ENCODE measurements at places on chromosomes 1 and 21. TPM values are rescaled to one million over a fixed set of nuclear protein-coding genes. Genes with fewer than 3 reads are reported as not detected.
A peak's percentile ranks its signal among the peaks of the same experiment; 100 is the strongest.

GRCh38 chr1:170215072-170215885 is 69.5 kb downstream of the NTMT2 start:
- H3K27me3 ChIP-seq, result no peaks in the 10 kb centered on the region
- H3K4me1 ChIP-seq, result no peaks in the 10 kb centered on the region

DNA sequence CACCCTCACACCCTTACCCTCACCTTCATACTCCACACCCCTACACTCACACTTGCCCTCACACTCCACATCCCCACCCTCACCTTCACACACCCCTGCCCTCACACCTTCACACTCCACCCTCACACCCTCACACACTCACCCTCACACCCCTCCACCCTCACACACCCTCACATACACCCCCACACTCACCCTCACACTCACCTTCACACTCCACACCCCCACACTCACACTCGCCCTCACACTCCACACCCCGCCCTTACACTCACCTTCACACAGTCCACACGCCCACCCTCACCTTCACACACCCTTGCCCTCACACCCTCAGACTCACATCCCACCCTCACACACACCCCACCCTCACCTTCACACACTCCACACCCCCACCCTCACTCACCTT is 43.6 kb upstream of the EDN2 start:
- no peaks in the 10 kb centered on the region for H3K27me3 ChIP-seq
- DNase-seq, result no peak
- H3K27ac ChIP-seq, result no peak overlapping the region
- no peaks in the 10 kb centered on the region for H3K4me1 ChIP-seq
- H3K36me3 ChIP-seq, result no peaks in the 10 kb centered on the region
- H3K4me3 ChIP-seq, result no peak overlapping the region

DNA sequence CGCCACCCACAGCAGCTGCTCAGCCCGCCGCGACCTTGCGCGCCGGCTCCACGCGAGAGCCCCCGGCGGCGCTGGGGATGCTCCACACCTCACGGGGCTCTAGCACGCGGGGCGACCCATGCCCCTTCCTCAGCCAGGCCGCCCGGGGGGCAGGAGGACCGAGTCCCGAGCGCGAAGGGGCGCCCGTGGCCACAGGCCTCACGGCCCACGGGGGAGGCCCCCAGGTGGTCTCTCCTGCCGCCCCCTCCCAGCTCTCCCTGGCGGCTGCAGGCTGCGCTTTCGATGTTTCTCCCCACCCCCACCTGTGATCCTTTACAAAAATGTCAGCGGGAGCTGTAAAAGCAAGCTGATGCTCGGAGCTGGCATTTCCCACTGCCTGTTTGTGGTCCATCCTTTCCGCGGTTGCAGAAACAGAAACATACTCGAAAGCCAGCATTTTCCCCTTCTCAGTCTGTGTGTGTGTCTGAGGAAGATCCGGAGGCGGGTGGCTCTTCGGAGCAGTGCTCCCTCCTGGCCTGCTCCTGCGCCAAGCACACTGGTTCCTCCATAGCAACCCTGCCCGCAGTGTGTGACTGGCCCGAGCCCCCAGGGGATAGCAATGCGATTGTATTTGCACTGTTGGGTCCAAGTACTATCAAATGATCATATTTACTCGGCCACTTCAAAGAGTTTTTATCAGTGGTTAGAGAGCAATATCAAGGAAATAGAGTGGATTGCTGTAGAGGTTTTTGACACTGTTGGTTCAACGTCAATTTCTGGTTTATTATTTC is 2.1 kb downstream of the KIF26B start:
- DNase-seq, result no peak
- peaks cover 47% of the 10 kb centered on the region for H3K27me3 ChIP-seq
- H3K27ac ChIP-seq, result no peak overlapping the region
- H3K4me3 ChIP-seq, result no peak overlapping the region

DNA sequence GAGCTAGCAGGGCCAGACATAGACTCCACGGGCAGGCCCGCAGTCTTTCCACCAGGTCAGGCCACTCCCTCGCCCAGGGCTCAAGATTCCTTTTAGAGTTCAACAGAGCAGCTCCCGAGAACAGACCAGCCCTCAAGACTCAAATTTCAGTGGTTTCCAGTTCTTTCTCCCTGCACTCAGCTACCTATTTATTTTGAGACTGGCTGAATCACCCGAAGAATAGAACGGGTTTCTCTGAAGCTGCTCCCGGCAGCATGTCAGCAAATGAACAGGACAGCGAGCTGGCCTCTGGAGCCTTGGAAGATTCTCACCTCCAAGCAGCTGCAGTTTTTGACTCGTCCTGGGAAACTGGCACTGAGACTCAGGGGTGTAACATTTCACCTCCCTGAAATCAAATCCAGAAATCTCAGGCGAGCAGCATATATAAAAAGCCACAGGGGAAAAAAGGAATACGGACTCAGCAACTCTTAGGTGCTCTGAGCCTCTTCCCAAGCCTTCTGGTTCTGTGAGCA is 177.9 kb downstream of the CLIC6 start:
- DNase-seq, result no peak
- H3K4me1 ChIP-seq, result peaks cover 26% of the 10 kb centered on the region
- no peaks in the 10 kb centered on the region for H3K27me3 ChIP-seq
- peaks cover 54% of the 10 kb centered on the region for H3K36me3 ChIP-seq
- H3K27ac ChIP-seq, result no peak overlapping the region

DNA sequence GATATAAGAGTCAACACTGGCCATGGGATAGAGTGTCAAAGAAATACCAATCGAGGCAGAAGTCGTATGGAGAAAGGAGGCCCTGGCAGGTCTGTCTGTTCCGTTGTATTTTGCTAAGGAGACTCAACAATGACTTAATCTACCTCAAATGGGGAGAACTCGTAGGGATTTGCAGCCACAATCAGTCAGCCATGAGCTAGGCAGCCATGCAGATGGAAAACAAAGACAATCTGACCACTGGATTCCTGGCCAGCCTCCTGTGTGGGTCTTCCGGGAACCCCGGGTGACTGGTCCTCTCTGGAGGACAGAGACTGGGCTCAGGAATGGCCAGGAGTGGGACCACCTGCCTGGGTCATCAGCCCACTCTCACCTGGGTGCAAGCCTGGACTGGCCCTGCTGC is 167.8 kb downstream of the ETS2 start:
- no peak for DNase-seq
- H3K36me3 ChIP-seq, result no peaks in the 10 kb centered on the region
- H3K27me3 ChIP-seq, result peaks cover 3% of the 10 kb centered on the region
- no peaks in the 10 kb centered on the region for H3K4me1 ChIP-seq
- no peak overlapping the region for H3K27ac ChIP-seq

DNA sequence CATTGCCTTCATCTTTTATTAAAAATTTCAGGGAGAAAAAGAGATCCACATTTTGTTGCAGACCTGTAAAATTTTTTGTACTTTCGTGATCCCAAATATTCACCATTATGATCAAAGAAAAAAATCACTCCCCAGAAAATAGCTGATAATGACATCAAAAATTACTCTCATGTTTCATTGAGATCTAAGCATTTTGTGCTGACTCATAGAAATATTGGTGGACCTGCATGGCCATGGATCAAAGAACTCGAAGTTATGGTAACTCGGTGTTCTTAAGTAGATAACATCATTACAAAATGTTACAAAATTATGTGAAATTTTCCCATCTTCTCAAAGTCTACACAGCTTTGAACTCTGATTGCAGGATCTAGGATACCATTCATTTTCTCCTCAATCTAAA is 135.8 kb downstream of the PTGER3 start:
- H3K4me1 ChIP-seq, result no peaks in the 10 kb centered on the region
- no peaks in the 10 kb centered on the region for H3K36me3 ChIP-seq
- H3K4me3 ChIP-seq, result no peak overlapping the region
- H3K27me3 ChIP-seq, result no peaks in the 10 kb centered on the region

GRCh38 chr1:58781541-58782177 is 2.2 kb downstream of the JUN start:
- H3K27me3 ChIP-seq, result no peaks in the 10 kb centered on the region
- peak overlapping the region; percentile 95 for H3K4me3 ChIP-seq
- peak overlapping the region; percentile 42 for H3K27ac ChIP-seq
- H3K4me1 ChIP-seq, result peaks cover 28% of the 10 kb centered on the region
- DNase-seq, result peak; percentile 47
- no peaks in the 10 kb centered on the region for H3K36me3 ChIP-seq

DNA sequence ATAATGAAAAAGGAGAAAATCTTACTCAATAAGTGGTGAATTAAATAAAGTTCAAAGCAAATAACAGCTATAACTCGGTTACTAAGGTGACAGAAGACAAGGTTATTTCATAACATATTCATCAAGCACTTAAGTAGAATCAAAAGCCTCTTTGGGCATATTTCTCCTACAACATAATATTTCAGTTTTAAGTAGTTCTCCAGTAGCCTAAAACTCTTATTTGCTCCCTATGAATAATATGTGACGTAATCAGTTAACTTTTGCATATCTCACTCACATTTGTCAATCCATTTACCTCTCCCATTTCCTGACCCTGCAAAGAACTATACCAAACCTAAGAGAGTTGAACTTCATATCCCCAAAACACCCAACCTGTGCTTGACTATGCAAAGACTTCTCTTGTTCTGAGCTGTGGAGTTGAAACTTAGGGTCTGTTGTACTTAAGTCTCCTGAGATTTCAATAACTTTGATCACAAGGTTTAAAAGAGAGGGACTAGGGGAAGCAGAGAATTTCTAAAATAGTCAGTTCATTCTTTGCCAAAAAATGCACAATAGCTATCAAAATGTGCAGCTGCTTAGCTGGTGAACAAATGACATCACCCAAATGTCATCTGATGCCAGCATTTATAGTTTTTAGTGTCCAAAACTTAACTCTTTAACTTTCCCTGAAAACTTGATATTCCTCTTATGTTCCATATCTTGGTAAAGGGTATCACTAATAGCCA is 37.2 kb downstream of the TTLL7 start:
- no peak overlapping the region for H3K27ac ChIP-seq
- H3K4me3 ChIP-seq, result no peak overlapping the region
- no peak for DNase-seq
- H3K27me3 ChIP-seq, result no peaks in the 10 kb centered on the region
- H3K36me3 ChIP-seq, result no peaks in the 10 kb centered on the region

DNA sequence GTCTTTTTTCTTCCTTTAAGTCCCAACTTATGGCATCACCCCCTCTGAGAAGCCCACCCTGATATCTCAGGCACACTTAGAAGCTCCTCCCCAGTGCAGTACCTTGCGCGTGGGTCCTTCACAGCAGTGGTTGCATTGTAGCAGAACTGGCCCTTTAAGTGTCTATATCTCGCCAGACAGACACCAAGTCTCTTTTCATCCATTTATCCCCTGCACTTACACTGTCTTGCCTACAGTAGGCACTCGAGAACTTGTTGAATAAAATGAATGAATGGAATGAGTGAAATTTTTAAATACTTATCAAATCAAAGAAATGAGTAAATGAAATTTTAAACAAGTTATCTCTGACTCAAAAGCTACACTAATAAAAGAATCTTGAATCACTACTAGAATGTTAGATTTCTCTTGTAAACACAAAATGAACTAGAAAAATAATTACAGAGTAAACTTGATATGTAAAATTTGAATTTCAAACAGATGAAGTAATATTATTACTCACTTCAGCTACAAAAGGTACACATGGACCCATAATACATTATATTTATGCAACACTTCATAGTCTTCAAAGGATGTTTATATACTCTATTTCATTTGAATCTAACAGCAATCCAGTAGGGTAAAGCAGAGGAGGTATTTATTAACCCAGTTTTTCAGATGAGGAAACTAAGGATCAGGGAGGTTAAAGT is 54.7 kb upstream of the MAN1A2 start:
- H3K27ac ChIP-seq, result no peak overlapping the region
- no peaks in the 10 kb centered on the region for H3K4me1 ChIP-seq

DNA sequence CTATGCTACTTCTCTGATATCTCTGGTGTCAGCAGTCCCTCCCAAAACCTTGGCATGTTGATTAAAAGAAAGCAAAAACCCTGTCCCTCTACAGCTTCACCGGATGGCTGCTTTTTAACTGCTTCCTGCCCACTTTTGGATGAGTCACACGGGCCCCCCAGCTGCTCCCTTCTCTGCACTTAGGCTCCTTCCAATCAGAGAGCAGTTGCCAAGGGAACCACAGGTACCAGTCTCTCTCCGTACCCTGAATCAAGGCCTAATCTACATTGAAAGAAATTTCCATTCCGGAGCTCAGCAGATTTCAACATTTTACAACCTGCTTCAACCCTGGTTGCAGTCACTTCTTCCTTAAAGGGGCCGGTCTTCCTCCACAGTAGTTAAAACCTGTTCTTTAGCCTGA is 70.6 kb upstream of the GJB5 start:
- H3K36me3 ChIP-seq, result no peaks in the 10 kb centered on the region
- no peak for DNase-seq
- H3K4me1 ChIP-seq, result no peaks in the 10 kb centered on the region
- no peak overlapping the region for H3K4me3 ChIP-seq

- no peak overlapping the region for H3K4me3 ChIP-seq
- no peaks in the 10 kb centered on the region for H3K27me3 ChIP-seq
- no peaks in the 10 kb centered on the region for H3K4me1 ChIP-seq
Measured at GRCh38 chr21:31781737-31782136, 49.8 kb upstream of the SCAF4 start.

GRCh38 chr1:35085421-35085820 is 6.2 kb downstream of the ZMYM1 start:
- no peaks in the 10 kb centered on the region for H3K36me3 ChIP-seq
- H3K27ac ChIP-seq, result no peak overlapping the region
- H3K27me3 ChIP-seq, result no peaks in the 10 kb centered on the region
- peaks cover 6% of the 10 kb centered on the region for H3K4me1 ChIP-seq
- no peak overlapping the region for H3K4me3 ChIP-seq

- H3K4me1 ChIP-seq, result no peaks in the 10 kb centered on the region
- DNase-seq, result no peak
- no peaks in the 10 kb centered on the region for H3K27me3 ChIP-seq
- no peak overlapping the region for H3K4me3 ChIP-seq
- no peak overlapping the region for H3K27ac ChIP-seq
Measured at GRCh38 chr21:45948576-45949141, 32.9 kb upstream of the COL6A1 start.

DNA sequence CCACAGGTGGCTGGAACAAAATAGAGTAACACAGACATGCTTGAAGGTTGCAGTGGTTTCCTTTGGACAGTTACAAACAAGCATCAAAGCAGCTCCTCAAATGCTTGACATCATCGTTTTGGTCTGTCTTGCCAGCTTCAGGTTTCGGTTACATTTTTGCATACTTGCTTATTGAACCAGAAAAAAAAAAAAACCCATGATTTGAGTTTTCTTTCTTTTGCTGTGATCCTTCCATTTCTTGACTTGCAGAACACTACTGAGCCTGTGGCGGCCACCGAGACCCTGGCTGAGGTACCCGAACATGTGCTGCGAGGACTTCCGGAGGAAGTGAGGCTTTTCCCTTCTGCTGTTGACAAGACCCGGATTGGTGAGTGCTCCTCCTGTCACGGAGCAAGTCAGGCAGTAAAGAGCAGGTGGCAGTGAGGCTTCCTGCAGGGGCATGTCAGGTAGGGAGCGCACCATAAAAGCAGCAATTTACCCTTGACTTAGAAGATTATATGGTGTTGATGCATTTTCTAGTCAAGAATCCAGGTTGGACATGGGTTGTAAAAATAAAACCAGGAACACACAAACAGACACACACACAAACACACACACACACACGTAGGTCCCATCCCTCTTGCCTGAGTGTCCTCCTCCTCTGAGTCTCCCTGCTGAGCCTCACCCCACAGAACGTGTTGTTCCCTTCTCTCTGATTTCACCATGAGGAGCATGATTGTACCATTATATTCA is 30.9 kb downstream of the PRDM2 start:
- H3K36me3 ChIP-seq, result no peaks in the 10 kb centered on the region
- H3K4me3 ChIP-seq, result peak overlapping the region; percentile 23
- DNase-seq, result peak; percentile 94
- H3K4me1 ChIP-seq, result peaks cover 56% of the 10 kb centered on the region

Gene KMO
- 0.32 TPM for total RNA-seq

Gene ALDH9A1
- 38.5 TPM for total RNA-seq

Gene OVAAL
- total RNA-seq, result not detected

Gene TGFBR3
- total RNA-seq, result 37.9 TPM

Gene LCE3E
- not detected for total RNA-seq

Gene OR10Z1
- total RNA-seq, result not detected

Gene KRTAP19-2
- total RNA-seq, result not detected

All from T-cell (primary cell).